ENCODE measurements at places on chromosomes 4 and X. TPM values are rescaled to one million over a fixed set of nuclear protein-coding genes. Genes with fewer than 3 reads are reported as not detected.

DNA sequence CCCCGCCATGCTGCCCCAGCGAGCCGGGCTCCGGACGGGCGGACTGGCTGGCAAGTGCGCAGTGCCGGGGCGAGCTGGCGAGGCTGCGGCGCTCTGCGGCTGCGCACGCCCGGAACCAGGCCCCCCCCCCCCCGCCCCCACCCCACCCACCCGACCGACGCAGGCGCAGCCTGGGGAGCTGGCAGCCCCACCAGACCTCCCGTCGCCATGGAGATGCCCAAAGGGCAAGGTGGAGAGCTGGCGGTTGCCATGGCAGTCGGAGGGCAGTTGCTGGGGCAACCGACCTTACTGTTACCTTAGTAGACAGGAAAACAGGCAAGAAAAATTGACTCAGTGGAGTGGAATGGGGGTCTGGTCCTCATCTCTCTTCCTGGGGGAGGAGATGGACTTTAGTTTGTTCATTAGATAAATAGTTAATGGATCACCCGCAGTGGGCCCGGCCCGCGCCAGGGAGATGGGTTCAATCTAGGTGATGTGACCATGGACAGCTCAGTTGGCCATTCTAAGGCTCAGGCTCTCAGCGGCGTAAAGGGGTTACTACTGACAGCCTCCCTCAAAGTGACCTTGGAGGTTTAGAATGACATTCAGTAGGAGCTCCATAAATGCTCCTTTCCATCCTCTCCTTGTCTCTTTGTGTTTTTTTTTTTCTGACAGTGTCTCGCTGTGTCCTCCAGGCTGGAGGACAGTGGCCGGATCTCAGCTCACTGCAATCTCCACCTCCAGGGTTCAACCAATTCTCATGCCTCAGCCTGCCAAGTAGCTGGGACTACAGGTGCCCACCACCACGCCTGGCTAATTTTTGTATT, at the start of gene PCSK1N:
PCSK1N (minus strand) TSS at position 87 of the 806 bp plus-strand sequence; CDS start at position 9, 78 bp downstream.
- no peak for DNase-seq

DNA sequence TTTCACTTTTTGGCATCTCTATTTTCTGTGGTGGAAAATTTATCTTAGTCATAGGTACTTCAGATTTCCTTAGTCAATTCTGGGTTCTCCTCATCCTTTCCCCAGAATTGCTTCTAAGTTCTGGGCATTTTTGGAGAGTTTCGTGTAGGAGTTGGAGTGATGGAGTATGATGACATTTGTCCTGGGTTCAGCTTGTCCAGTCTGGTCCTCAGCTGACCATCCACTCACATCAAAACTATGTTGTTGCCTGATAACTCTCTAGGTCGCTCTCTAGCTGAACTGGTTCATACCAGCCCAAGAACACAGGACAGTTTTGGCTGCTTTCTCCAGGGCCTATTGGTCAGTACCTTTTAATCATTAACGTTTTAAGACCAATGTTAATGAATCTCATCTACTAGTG, 13.2 kb downstream of the PTTG2 start:
- no peak for DNase-seq

CSAG1 gene
- not detected for total RNA-seq

DNA sequence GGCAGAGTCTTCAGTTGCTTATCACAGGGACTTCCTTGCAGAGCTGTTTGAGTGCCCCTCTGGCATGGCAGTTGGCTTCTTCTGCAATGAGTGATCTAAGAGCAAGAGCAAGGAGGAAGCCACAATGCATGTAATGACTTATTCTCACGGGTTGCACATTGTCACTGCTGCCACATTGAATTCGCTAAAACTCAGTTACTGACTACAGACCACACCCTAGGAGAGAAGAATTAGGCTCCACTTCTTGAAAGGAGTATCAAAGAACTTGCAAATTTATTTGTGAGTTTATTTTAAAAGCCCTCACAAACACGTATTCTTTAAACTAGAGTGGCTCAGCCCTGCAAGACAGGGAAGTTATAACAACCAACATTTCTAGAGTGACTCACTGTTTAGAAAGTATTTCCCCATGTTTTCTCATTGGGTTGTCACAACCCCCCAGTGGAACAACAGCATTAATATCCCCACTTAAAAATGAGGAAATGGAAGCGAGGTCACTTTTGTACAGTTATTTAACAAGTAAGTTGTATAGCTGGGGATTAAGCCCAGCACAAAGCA, 32.4 kb upstream of the RBPJ start:
- no peak for DNase-seq

- DNase-seq, result no peak
Observed at GRCh38 chr4:156749426-156750403, 221.9 kb downstream of the PDGFC start.

- no peak for DNase-seq
Observed at GRCh38 chr4:160611181-160611580, 1508.3 kb downstream of the RAPGEF2 start.

- DNase-seq, result no peak
Observed at GRCh38 chr4:14916554-14917297, 85.6 kb upstream of the CPEB2 start.

GRCh38 chrX:134622056-134622812, 36.0 kb downstream of the PLAC1 start:
- DNase-seq, result no peak

DNA sequence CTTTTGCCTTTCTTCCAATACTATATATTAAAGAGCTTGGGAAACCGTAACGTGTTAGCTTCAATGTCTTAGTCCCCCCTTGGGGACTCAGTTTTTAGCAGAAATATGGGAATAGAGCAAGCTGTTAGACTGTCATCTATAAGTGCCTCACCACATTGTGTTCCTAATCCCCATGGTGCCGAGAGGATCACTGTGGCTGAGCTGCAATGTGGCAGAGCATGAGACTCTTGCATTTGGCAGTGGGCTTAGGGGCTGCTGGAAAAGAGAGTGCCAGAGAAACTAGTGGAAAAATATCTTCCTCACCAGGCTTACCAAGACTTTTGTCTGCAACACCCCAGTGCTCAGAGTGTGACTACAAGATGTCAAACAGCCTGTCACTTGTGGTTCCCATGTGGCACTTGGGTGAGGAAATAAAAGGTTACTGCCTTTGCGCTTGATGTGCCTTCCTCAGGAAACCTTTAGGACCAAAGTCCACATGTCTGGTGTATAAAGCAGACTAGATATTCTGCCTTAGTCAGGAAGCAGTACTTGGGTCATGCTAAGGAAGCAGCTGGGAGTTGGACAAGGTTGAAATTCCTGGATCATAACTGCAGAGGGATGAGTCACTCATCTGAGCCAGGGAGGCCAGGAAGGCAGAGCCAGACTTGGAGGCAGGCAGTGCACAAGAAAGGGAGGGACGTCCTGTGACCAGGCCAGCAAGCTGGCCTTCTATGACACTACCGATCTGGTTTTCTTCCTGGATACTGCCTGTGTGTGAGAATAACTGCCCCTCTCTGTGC, 9.7 kb upstream of the MAGEA4 start:
- no peak for DNase-seq

PGAM4 gene
- not detected for total RNA-seq

GRCh38 chr4:7295197-7295910, 103.0 kb downstream of the SORCS2 start:
- no peak for DNase-seq
